Trophoblast cell (in vitro differentiated cells and primary cell): ENCODE measurements at places on chromosomes 4 and X.
A peak's percentile ranks its signal among the peaks of the same experiment; 100 is the strongest.

DNA sequence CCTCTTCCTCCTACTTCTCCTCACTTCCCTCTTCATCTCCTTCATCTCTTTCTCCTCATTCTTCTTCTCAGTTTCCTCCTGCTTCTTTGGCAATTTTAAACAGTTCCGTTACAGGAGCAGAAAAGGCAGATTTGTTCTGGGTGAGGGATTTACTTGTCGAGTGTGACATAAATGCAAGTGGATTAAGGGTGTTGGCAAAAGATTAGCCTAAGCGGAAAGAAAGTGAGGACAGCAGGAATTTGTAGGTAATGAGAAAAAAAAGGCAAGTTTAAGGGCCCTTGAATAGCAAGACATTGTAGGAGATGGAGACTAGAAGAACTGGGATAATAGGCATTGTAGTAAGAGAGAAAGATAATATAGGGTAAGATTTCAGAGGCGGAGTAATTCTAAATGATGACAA, 841.6 kb downstream of the RAPGEF2 start:
- no peak for DNase-seq

DNA sequence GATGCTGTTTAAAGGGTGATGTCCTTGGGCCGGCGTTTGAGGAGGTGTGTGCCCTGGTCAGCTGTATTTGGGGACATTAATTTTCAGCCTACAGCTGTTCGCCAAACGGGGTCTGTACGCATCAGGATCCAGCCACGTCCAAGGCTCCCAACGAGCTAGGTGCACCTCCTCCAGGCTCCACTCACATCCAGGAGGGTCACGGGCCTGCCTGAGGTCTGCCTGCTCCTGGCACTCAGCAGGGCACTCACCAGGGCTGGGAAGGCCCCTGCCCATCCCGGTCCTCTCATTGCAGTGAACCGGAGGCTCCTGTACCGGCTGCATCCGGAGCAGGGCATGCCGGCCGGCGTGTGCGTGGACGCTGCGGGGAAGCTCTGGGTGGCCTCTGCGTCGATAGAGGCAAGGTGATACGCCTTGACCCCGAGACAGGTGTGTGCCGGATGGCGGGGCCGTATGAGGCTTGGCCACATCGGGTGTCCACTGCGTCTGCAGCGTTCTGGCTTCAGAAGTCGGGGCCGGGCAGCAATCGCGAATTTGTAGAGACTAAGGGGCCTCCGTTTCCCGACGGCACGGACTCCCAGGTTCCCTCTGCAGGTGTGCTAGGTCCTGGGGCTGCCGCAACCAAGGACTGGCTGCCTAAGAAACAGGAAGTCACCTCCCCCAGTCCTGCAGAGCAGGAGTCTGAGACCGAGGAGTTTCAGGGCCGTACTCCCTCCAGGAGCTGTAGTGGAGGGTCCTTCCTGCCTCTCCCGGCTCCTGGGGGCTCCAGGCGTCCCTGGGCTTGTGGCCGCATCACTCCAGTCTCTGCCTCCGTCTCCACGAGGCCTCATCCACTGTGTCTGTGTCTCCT, 27.5 kb upstream of the PLCXD1 start:
- no peak for DNase-seq

GRCh38 chr4:169115144-169115896, 105.3 kb upstream of the CBR4 start:
- DNase-seq: no peak

- no peak for DNase-seq
Observed at GRCh38 chr4:127505203-127505602, 127.6 kb upstream of the INTU start.

GRCh38 chr4:31083456-31083855, 363.3 kb downstream of the PCDH7 start:
- no peak for DNase-seq

DNA sequence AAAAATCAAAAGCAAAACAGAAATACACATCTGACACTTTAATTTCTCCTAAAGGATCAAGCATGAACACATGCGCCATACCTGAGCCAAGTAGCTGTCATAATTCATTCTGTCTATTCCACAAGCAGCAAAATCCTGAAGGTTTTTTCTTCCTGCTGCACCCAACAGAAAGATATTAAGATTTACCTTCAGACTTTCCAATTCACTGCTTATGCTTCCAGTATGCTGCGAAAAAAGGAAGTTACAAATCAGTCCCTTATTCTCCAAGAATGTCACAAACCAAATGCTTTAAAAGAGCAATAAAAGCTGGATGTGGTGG, 29.2 kb upstream of the FGFBP2 start:
- no peak for DNase-seq

DNA sequence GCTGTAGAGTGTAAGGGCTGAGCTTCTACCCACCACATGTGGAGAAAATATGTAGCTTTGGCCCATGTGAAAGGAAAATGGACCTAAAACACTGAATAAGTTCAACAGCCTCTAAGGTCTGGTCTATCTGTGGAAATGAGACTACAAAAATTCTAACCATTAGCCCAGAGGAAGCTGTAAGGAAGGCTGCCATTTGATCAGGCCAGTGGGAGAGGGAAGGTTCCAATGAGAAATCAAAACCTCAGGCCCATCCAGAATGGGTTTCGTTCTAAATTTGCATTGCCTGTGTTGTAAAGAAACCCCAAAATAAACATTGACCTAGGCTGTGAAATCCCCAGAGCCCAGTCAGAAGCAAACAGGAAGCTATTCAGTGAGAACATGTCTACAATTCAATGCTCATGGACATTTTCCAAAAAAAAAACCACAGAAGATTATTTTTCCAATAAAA, 320.4 kb upstream of the SLC7A11 start:
- no peak for DNase-seq

- DNase-seq: no peak
Observed at GRCh38 chr4:158656439-158656838, 15.2 kb downstream of the C4orf46 start.

DNA sequence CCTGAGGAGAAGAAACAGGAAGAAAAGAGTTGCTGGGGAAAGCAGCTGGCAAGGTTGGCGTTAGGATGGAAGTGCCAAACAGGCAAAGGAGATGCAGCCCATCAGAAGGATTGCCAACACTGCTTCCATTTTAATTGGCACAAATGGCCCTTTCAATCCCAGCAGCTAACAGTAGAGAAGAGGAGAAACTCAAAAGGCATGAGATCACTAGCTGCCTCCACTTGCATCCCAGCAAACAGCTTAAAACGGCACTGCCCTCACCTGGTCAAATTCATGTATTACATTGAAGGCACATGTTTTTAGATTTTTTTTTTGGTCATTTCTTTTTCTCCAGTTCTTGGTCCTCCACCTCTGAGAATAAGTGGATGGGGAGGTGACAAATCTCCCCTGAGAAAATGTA, 14.9 kb upstream of the LOC101059915 start:
- peak; percentile 64 for DNase-seq

DNA sequence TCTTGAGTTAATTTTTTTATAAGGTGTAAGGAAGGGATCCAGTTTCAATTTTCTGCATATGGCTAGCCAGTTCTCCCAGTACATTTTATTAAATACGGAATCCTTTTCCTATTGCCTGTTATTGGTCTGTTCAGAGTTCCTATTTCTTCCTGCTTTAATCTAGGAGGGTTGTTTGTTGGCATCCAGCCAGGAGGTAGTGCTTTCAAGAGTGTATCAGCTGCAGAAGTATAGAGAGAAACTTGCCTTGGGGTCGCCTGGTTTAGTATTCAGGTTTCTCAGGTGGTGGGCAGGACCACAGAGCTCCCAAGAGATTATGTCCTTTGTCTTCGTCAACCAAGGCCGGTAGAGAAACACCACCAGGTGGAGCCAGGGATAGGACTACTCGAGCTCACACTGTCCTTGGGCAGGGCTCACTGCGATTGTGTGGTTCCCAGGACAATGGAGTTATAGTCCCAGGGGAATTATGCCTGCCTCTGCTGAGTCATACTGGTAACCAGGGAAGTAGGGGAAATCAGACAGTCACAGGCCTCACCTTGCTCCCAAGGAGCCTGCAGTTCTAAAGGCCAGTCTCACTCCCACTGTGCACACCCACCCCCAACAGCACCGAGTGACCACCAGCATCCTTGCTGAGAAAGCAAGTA, 168.1 kb downstream of the VSIG4 start:
- peak; percentile 27 for DNase-seq

DNA sequence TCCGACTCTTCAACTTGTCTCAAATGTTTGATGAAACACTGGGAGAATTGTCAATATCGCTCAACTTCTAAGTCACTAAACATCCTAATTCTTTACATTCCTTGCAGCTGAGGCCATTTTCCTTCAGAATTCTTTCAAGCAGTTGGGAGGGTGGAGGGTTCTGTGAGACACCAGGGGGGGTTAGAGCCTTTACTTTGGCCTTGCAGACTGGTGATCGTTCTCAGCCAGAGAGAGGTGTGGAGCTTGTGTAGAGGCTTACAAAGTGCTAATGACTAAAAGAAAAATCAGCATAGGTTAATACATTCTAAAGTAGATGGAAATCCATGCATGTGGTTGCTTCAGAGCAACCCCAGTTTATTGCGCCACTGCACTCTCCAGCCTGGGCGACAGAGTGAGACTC, 21.3 kb upstream of the SOX3 start:
- DNase-seq: no peak

GRCh38 chr4:8706216-8707044, 113.9 kb downstream of the CPZ start:
- no peak for DNase-seq

- DNase-seq: no peak
Observed at GRCh38 chr4:118389721-118390120, 36.9 kb upstream of the PRSS12 start.

DNA sequence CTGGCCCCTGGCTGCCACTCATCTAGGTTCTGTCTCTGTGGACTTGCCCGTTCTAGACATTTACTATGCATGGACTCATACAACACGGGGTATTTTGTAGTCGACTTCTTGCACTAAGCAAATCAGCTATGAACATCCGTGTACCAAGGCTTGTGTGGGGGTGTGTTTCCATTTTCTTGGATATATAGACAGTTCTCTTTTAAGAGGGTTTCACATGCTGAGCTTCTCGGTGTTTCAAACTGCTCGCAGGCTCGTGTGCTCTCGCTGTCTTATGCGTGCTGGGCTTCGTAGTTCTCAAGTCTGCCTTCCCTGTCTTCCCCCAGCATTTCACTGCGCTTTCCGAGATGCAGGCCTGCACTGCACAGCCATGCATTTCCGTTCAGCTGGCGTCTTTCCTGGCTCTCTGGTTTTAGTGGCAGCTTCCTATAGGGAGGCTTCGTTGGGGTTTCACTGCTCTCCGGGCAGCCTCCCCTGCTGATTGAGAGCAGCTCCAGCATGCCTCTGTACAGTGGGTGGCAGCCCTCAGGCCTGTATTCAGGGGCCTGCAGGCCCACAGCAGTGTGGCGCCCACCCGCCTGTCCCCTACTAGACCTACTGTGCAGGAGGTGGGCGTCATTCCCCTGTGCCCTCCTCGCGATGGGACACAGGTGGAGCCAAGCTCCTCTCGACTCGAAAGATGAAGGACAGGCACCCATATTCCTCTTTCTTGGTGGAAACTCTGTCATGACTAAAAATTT, 27.6 kb downstream of the ZBTB49 start:
- no peak for DNase-seq

- DNase-seq: no peak
Observed at GRCh38 chr4:186248643-186249042, 17.3 kb upstream of the F11 start.

- DNase-seq: peak; percentile 52
Observed at GRCh38 chrX:3066555-3066954, 25.3 kb downstream of the ARSF start.

- DNase-seq: no peak
Observed at GRCh38 chr4:113645771-113646441, 115.6 kb downstream of the CAMK2D start.

- no peak for DNase-seq
Observed at GRCh38 chrX:16843208-16843909, 26.8 kb downstream of the RBBP7 start.
